Neural crest cell (in vitro differentiated cells): ENCODE measurements at places on chromosomes 11 and 22.

GRCh38 chr11:23181022-23181807 is 320.9 kb upstream of the CCDC179 start:
- DNase-seq: no peak

- DNase-seq: no peak
These were observed 266.5 kb downstream of the TENM4 start for GRCh38 chr11:79174045-79175008.

- no peak for DNase-seq
These were observed 871 bp downstream of the SLC35E4 start for GRCh38 chr22:30636226-30637077.

- DNase-seq: peak; percentile 52
These were observed 13.8 kb downstream of the GGT5 start for GRCh38 chr22:24230911-24231656.

- DNase-seq: no peak
These were observed 385.6 kb upstream of the LRRC4C start for GRCh38 chr11:41845066-41845465.

- no peak for DNase-seq
These were observed 101.0 kb upstream of the CHRM4 start for GRCh38 chr11:46492532-46492931.

GRCh38 chr11:70661761-70662501 is 263.6 kb downstream of the CTTN start:
- DNase-seq: peak; percentile 32

GRCh38 chr11:85627332-85627997 is at the start of gene DLG2:
Gene DLG2 (minus strand): TSS chr11:85627344.
- DNase-seq: no peak

DNA sequence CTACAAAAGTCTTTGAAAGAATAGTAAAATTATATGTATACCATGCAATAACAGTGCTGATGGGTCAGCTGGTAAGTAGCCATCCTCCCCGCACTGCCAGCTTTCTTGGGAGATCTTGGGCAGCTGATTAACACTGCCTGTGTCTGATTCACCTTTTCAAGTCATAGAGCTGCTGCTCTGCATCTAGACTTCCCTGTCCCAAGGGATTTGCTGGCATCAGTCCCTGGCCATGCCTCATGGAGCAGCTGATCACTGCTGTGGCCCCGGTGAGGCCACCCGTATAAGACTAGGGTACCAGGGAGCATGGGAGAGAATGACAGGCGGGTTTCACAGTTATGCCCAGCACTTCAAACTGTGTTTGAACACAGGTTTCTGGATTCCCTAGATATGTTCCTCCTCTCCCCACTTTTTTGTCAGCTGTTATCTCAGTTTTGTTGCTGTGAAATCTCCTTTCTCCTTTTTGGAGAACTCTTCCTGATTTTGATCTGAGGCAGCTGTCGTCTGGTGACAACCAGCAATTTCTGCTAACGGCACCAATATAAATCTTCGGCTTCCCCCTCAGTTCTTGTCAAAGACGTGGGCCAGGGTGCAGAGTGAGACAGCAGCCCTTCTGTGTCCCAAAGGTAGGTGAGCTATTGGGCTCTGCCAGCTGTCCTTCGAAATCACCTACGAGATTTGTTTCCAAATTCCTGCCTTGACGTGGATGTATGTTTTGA is 438.9 kb downstream of the NTM start:
- no peak for DNase-seq

- no peak for DNase-seq
These were observed 101.0 kb downstream of the PTPRJ start for GRCh38 chr11:48081151-48082010.

- no peak for DNase-seq
These were observed 7.4 kb downstream of the TOLLIP start for GRCh38 chr11:1302041-1302460.

DNA sequence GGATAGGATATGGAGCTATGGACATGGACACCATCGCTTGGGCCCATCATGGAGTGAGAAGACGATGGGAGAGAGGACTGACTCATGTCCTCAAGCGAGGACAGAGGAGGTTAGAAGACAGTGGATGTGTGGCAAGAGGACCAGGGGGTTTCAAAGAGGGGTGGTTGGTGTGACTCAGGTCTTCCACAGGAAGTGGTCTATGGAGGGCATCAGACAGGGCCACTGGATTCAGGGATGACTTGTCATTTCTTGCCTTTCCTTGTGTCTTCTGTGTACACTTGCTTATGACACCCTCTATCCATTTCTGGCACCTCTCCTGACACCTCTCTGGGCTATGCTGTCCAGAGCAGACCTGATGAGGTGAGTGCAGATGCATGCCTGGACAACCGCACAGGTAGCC is 115.4 kb downstream of the OSBP2 start:
- no peak for DNase-seq

DNA sequence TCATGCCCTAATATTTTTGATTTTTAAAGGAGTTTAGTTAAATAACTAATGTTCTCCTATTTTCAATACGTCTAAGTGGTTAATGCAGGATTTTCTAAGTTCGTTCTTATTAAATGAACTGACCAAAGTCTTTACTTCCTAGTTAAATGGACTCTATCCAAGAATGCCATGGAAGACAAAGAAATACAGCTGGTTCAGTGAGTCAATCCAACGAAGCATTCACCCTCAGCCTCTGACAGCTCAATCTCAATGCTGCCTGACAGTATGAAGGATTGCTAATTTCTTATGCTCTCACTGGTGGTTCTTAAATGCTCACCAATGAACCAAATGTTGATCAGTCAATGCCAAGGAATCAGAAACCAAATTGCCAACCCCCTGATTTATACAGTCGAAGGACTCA is 219.4 kb downstream of the CADM1 start:
- DNase-seq: no peak

DNA sequence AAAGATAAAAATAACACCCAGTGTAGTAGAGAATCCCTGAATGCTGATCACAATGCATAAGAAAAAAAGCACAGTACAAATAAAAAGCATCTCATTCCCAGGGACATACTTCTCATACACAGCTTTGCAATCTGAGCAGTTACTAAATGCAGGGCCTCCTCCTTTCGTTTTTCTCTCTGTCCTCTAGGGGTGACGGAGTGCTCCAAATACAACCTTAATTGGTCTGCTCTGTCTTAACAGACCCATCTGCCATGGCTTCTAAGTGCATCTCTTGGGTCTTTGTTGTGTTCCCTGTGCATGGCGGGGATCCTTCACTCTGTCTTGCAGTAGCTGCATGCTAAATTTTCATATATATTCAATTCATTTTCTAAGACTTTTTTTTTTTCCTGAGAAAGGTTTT is 1114.2 kb upstream of the RAG2 start:
- DNase-seq: peak; percentile 2

DNA sequence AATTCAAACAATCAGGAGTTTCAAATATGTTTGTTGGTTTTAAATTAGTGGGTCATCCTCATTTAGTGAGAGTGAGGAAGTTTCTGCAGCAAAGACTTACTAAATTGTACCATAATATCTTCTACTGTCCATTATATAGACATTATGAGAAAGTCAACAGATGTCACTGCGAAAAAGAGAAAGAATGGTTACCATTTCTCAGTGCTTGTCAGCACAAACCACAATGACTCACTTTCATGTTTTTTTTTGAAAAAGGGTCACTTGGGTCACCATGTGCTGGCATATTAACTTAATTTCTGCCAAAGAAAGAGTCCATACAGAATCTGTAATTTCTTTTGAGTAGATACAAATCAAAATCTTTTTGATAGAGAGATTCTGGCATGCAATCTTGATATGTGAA is 924.6 kb upstream of the FAT3 start:
- DNase-seq: no peak

- DNase-seq: peak; percentile 59
These were observed 40.4 kb upstream of the AKIP1 start for GRCh38 chr11:8870411-8871170.

GRCh38 chr11:83140691-83141455 is 16.1 kb upstream of the PCF11 start:
- no peak for DNase-seq

DNA sequence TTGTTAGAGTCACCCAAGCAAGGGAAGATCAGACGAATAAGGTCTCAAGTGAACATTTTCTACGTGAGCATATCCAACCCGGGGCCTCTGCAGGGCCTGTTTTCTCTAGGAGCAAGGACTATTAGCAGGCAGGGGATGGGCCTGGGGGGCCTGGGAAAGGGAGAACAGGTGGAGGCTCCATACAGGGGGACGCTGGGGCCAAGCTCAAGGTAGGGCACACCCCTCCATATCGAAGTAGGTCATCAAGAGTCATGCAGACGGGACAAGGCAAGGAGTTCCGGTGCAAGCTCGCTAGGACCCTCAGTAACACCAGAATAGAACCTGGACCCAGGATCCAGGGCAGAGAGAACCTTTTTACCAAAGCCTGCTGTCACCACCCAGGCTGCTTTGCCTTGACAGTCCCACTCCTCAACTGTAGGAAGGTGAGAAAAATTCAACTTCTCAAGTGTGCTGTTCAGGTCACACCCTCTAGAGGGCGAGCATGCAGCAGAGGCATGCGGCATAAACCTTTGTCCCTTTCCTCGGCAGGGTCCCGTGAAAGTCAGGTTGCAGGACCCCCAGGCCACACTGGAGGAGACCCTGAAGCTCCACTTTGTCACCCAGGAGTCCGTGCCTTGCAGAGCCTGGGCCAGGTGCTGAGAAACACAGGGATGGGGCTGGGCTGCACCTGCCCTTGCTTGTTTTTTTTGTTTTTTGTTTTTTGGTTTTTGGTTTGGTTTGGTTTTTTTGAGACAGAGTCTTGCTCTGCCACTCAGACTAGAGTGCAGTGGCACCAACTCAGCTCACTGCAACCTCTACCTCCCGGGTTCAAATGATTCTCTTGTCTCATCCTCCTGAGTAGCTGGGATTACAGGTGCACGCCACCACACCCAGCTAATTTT is 8.6 kb upstream of the APOBEC3B start:
- DNase-seq: peak; percentile 62

DNA sequence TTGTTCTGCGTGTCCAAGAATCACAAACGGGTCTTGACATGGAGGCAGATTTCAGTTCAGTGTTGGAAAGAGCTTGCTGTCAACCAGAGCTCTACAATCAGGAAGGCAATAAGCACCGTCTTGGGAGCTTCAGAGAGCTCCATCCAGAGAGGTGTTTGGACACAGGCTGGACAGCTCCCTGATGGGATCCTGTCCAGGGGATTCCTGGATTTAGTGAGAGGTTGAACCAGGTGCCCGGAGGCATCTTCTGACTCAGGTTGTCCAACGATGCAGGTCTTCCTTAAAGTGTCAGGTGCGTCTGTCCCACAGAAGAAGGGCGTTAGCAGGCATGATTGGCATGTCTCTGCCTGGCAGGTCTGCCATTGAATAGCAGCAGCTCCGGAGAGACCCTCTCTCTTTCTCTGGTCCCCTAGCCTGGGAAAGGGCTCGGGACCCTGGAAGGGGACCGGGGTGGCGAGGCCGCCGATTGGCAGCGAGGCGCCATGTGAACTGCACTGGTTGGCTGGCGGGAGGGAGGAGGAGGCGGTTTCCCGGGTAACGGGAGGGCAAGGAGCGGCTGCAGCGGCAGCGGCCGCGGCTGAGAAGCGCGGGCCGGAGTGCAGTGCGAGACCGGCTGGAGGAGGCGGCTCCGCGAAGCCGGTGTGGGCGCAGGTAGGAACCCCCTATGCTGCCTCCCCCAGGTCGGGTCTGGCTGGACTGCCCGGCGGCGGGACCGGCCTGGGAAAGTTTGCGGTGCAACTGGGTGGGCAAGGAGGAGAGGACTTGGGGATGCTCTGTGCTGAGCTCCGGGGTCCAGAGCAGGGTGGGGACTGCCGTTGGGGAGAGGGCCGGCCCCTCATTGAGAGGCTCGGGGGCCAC is 104.1 kb upstream of the E2F8 start:
- DNase-seq: peak; percentile 79

DNA sequence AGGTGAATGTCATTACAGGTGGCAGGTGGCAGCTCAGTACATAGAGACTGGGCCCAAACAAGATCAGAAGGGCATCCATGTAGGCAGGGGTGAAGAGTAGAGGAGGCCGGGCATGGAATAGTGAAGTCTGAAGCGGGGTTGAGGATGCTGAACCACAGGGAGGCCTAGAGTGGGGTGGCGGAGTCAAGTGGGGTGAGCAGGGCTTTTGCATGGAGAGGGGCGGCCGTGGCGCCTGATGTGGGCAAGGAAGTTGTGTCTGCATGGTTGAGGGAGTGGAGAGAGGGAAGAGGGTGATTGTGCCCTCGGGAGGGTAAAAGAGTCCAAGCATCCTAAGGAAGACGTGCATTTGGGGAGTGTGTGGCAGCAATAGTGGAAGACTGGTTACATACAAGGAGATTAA is 14.4 kb downstream of the DDB2 start:
- no peak for DNase-seq

DNA sequence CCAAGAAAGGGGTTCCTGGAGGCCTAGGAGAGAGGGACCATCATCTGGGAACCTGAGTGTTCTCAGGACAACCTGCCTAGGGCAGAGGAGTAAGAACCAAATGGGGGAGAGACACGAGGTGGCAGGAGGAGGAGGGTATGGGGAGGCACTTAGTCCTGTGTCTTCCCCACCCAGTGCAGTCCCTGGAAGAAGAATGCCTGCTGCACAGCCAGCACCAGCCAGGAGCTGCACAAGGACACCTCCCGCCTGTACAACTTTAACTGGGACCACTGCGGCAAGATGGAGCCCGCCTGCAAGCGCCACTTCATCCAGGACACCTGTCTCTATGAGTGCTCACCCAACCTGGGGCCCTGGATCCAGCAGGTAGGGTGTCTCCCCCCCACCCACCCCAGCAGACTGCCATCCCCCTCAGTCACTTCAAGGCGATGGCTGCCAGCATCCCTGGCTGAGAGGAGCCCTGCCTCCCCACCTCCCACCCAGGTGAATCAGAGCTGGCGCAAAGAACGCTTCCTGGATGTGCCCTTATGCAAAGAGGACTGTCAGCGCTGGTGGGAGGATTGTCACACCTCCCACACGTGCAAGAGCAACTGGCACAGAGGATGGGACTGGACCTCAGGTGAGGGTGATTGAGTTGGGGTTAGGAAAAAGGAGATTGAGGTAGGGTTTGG is 3.7 kb upstream of the INPPL1 start:
- DNase-seq: no peak

- DNase-seq: no peak
These were observed 162.7 kb downstream of the BARX2 start for GRCh38 chr11:129538323-129538722.

GRCh38 chr22:41991111-41991510 is 7.5 kb upstream of the WBP2NL start:
- DNase-seq: no peak

- no peak for DNase-seq
These were observed 15.4 kb upstream of the POU2AF2 start for GRCh38 chr11:111230122-111230465.

DNA sequence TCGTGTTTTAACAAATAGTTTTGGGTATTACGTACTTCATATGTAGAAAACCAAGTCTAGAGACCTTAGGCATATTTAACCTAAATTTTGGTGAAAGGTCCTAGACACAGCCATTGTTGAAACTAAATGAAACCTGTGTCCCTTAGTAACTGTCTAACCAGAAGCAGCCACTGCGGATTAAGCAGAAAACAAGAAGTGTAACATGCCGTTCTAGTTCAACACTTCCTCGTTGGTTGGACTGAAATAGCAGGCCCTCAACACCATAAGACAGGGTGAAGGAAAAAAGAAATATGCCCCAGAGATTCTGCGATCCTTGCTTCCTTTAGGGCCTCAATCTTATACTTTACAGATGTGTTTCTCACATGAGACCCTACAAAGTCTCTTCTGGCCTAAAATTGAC is 2.0 kb downstream of the NAA40 start:
- no peak for DNase-seq
